Natural killer cell (primary cell): ENCODE measurements at places on chromosomes 2 and 18.

- DNase-seq = no peak
Observed at GRCh38 chr2:54067851-54068375, 47.5 kb upstream of the ACYP2 start.

DNA sequence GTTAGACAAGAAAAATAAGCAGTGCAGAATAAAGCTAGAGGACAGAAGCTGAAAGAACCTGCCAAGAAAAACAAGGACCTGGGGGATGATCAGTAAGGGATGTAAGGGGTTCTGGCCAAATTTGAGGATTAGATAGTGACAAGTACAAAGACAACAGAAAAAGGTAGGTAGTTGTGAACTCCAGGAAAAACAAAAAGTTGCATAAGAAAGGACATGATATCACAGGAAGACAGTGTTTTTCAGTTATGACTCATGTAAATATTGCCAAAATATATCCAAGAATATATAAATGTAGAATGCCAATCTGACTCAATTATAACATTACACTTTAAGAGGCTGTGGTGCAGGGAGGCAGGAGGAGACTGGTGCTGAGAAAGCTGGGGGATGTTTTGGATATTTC lies 209.8 kb upstream of the SH3BP4 start:
- no peak for DNase-seq

GRCh38 chr2:7881063-7881462 lies 800.8 kb upstream of the ID2 start:
- DNase-seq = no peak

- DNase-seq = no peak
Observed at GRCh38 chr2:76870011-76870410, 652.2 kb downstream of the LRRTM4 start.
